ENCODE measurements at places on chromosomes 12 and 14.

DNA sequence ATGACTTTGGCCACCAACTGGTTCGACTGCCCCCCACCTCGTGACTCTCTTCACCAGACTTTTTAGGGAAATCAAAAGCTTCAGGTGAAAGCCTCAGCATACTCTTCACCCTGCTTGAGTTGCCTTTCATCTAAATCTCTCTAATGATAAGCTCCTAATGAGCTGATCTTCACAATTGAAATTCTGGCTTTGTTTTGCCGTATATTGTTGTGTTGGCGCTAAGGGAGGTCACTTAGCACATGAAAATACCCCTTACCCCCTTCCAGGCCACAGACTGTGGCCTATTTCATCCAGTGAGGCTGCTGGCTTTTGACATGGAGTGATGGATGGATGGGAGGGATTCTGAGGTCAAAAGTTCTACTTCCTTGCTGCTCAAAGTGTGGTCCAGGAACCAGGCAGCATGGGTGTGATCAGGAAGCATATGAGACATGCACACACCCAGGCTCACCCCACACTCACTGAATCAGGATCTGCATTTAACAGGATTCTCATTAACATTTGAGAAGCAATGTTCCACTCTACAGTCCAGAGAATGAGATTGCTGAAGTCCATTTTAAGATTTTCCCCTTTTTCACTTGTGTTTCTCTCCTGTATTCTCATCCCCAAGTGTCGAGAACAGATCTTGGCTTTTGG is 131.4 kb downstream of the DACT1 start:
- no peak for DNase-seq

DNA sequence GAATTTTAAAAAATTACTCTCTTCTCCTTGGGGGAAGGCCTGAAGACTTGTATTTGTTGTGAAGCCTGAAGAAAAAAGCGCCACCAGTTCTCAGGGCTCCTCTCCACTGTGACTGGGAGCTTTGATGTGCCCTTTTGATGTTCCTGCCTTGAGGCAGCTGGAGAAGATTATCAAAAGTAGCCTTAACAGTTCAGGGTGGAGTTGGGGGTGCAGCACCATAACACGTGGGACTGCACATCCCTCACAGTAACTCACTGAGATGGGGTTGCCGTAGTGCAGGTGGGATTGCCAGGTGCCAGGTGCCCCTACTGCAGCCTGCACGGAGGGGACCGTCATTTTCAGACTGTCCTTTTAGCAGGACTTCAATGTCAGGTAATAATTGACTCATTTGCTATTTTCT is 474.1 kb downstream of the ETNK1 start:
- DNase-seq = no peak

DNA sequence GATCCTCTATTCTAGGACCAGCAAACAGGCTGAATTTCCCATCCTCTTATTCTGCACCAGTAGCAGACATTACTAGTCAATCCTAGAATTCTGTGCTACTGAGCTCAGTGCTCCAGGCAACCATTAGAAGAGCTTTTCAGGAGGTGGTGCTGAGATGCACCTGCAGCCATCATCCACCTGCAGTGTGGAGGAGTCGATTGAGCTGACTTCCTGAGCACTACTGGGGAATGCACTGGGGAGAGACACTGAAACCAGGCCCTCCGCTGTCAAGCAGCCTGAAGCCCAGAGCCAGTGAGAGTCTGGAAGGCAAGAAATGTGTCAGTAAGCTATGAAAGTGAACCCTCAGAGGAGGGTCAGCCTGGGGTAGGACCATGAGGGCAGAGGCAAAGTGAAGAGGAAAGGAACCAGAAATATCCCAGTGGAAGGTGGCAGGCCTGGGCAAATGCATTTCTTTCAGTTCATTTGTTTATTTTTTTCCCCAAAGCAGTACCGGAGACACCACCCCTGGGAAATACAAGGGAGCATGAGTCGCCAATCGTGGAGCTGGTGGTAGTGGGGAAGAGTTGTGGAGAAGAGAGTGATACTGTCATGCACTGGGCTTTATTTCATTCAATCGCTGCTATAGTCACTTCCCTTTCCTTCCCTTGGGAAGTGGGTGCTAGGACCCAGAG is 23.0 kb upstream of the SERPINA4 start:
- no peak for DNase-seq

GRCh38 chr14:66237741-66238140 is 248.4 kb upstream of the CCDC196 start:
- DNase-seq = no peak

GRCh38 chr14:51321036-51321435 is 81.0 kb downstream of the TMX1 start:
- no peak for DNase-seq

DNA sequence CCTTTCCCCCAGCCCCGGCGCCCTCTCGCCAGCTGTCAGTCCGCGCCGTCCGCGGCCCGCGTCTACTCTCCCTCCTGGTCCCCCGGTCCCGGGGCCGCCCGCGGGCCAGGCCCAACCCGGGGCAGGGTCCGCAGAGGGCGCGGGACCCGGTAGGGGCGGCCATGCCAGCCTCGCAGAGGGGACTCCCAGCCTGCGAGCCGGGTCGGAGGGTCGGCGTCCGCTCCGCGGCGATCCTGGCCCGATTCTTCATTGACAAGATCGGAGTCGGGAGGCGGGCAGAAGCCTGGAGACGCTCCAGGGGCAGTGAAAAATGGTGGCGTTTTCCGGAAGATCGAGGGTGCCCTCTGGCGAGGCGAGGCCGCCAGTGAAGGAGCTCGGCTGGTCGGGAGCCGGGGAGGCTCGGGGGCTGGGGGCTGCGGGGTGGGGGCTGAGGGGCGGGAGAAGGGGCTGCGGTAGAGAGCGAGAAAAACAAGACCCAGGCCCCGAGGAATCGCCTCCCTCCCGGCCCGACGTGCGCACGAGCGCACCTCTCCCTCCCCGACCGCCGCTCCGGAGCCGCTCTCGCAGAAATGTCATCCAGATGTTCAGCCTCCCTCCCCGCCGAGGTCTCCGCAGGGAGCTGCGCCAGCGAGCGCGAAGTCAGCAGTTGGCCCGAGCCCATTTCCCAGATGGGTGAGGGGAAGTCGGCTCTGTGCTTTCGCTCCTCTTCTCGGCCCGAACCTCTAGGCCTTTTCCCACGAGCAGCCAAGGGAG is 647 bp upstream of the TGFB3 start:
- DNase-seq = peak; percentile 61

GRCh38 chr12:24487606-24488005 is 461.3 kb downstream of the BCAT1 start:
- DNase-seq = no peak

DNA sequence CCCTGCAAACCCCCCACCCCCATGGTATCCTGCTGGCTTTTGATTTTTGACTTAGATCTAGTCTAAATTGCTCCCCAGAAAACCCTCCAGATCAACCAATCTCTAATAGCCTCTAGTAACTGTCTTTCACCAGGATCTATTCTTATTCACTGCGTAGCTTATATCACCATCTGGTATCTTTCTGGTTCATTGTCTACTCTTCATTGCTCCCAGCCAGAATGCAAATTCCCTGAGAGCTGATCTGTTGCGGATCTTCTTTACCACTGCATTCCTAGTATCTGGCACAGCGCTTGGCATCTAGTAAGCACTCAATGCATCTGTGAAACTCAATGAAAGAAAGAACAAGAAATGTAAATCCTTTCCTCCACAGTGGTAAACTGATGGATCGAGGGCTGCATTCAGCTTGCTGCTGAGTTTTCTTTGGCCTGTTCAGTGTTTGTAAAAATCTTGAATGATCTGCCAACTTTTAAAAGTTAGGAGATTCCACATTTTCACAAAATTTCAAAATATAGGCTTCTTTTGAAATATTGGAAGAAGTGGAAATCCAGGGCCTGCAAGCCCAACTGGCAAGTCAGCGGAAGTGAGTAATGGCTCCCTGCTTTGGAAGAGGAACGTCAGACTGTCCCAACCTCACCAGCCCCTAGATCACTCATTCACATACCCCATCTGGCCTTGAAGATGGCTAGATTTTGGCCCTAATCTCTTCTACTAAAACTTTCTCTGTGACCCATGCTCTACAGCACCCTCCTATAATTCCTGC is 274.2 kb downstream of the SSPN start:
- DNase-seq = no peak

DNA sequence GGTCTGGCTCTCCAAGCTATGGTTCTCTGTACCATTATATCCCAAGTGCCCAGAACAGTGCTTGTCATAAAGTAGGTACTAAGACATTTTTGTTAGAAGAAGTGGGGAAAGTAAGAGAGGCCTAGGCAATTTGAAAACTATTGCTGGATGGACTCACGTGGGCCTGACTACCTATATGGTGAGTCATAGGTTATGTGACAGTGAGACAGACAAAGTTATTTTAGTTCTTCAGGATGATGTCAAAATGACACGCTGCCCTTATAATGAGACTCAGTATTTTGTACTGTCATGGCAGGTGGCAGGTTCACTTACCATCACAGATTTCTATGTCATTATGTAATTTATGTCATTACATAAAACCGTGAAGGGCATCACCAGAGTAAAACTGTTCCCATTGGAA is 53.1 kb downstream of the PARP11 start:
- DNase-seq = no peak

DNA sequence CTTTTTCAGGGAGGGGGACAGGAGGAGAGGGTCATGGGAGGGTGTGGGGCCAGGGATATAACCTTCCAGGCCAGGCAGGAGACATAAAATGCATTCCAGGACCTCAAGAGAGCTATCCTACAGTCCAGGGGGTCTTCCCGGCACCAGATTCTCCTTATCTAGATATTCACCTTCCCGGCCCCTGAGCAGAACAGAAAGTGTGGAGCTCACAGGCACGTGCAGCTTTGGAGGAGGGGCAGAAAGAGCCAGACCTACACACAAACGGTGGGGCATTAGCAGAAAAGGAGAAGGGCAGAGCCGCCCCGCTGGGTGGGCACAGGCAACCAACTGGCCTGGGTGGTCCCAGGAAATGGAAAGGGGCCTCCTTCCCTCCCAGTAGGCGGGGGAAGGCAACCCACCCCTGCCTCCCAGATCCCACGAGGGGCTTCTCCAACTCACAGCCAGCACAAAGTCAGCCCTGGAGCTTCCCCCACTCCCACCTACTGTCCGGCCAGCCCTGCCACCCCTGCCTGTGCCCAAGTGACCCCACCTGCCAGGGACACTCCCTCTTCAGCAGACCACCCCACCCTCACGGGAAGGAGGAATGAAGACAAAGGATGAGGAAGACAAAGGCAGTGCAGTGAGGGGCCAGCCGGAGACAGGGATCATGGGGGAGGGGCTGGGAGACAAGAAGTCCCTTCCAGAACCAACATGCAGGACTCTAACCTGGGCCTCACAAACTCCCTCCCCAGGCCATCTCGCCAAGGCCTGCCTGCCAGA is 33.3 kb downstream of the CCDC85C start:
- DNase-seq = no peak

DNA sequence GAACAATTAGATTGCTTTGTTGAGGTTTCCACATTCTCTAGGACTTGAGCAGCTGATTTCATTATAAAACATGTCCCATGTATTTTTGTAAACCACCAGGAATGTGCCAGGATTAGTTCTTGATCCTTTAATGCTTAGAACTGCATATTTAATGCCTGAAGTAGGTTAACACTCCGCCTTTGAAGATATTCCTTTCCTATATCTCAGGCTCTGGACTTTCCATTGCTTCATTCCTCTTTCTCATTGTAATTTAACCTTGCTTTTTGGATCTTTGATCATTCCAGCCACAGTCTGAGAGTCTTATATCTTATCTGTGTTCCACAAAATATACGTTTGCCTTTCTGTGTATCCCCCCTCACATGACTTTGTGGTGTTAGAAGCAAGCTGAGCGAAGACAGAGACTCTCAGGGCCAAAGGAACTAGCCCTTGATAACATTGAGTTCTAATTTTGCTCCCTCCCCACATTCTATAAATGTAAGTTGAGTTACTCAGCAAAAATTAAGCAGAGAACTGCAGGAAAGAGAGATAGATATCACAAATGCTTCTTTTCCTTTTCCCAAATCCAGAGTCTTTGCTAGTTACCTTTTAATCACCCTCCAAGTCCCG is 2.4 kb upstream of the CLEC1B start:
- no peak for DNase-seq

- DNase-seq = no peak
These were observed 11.8 kb upstream of the CEBPE start for GRCh38 chr14:23130871-23131270.

GRCh38 chr12:44381341-44381740 is 494.8 kb downstream of the NELL2 start:
- DNase-seq = no peak

DNA sequence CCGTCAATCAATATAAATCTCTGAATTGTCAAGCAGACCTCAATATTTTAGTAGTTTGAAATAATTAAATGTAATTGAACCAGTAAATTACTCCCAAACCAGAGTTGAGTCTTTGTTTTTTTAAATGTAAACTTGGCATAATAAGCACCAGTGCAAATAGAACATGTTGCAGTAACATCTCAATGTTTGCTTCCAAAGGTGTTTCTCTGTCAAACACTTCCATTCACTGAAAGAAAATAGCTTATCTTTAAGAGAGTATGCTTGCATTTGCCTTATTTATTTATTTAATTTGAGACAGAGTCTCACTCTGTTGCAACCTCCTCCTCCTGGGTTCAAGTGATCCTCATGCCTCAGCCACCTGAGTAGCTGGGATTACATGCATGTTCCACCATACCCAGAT is 39.9 kb upstream of the EGLN3 start:
- DNase-seq = no peak

- no peak for DNase-seq
These were observed 590.5 kb upstream of the ATP2B1 start for GRCh38 chr12:90299121-90299520.

DNA sequence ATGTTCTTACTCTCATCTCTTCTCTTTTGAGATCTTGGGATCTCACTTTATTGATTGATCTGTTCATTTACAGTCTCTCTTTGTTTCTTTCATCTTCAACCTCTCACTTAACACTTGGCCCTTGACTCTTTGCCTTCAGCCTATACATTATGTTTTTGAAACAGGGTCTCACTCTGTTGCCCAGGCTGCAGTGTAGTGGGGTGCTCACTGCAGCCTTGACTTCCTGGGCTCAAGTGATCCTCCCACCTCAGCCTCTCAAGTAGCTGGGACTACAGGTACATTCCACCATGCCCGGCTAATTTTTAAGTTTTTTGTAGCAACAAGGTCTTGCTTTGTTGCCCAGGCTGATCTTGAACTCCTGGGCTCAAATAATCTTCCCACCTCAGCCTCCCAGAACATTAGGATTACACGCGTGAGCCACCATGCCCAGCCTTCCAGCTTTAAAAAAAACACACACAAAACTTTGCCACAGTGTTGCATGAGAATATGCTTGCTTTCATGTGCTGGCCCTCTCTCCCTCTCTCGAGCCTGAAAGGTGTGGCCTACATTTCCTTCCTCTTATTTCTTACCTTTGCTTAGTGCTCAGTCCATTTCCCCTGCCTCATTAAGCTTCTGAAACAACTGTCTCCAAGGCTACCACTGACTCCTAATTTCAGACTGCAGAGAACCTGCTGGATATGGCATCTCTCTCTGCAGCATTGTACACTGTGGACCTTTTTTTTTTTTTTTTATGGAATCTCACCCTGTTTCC is 9.9 kb downstream of the DIP2B start:
- no peak for DNase-seq

GRCh38 chr12:122003651-122004611 is 17.8 kb upstream of the BCL7A start:
- no peak for DNase-seq

GRCh38 chr12:65984227-65984479 is 146.4 kb downstream of the LLPH start:
- DNase-seq = no peak

All from stimulated activated CD8-positive, alpha-beta memory T cell treated with anti-CD3 and anti-CD28 coated beads, Interleukin-12 subunit alpha, Interleukin-12 subunit beta, amount 100 ng/mL, for 1 hour (primary cell).